ENCODE measurements at places on chromosomes 7 and 10. TPM values are rescaled to one million over a fixed set of nuclear protein-coding genes. Genes with fewer than 3 reads are reported as not detected.

The TEX47 gene
- not detected for total RNA-seq

The GIMAP8 gene
- under 0.01 TPM for total RNA-seq

The EBF3 gene
- 0.12 TPM for total RNA-seq

The IDI2 gene
- not detected for total RNA-seq

The GNAT3 gene
- total RNA-seq: not detected

The VSTM4 gene
- total RNA-seq: 1.1 TPM

The LRRC18 gene
- total RNA-seq: not detected

The TRPV5 gene
- total RNA-seq: not detected

The SLC25A13 gene
- 17.2 TPM for total RNA-seq

The GIMAP5 gene
- total RNA-seq: under 0.01 TPM

The DIP2C gene
- total RNA-seq: 23.1 TPM

The UPK3BL2 gene
- total RNA-seq: 0.87 TPM

The PLEKHA1 gene
- 11.9 TPM for total RNA-seq

The SEMA3A gene
- 113 TPM for total RNA-seq

The PDZD7 gene
- 1.4 TPM for total RNA-seq

The C10orf53 gene
- total RNA-seq: under 0.01 TPM

The CTAGE4 gene
- total RNA-seq: not detected

Measured in uterine smooth muscle cell (primary cell).